ENCODE measurements at places on chromosomes 6 and 20. TPM values are rescaled to one million over a fixed set of nuclear protein-coding genes. Genes with fewer than 3 reads are reported as not detected.

NRSN1 gene
- total RNA-seq = not detected

- no peak for DNase-seq
These were observed 79.8 kb downstream of the PRDM1 start for GRCh38 chr6:106165885-106166485.

- DNase-seq = no peak
These were observed 128.1 kb downstream of the OPRM1 start for GRCh38 chr6:154167126-154167525.

DNA sequence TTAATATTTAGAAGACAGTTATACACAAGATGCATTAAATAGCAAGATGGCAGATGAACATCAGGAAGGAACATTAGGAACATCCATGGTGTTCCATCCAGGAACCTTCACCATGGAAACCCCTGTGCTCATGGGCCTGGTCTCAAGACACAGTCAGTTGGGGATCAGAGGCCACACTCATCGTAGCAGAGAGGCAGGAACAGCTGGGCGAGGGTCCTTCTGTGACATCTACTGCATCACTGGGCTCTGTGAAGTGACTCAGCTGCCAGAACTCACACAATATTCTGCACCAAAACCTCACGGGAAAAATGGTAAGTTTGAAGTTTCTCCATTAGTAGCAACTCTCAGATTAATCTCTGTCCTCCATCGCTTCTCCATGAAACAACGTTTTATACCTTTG, 356.6 kb downstream of the PREX1 start:
- DNase-seq = no peak

DNA sequence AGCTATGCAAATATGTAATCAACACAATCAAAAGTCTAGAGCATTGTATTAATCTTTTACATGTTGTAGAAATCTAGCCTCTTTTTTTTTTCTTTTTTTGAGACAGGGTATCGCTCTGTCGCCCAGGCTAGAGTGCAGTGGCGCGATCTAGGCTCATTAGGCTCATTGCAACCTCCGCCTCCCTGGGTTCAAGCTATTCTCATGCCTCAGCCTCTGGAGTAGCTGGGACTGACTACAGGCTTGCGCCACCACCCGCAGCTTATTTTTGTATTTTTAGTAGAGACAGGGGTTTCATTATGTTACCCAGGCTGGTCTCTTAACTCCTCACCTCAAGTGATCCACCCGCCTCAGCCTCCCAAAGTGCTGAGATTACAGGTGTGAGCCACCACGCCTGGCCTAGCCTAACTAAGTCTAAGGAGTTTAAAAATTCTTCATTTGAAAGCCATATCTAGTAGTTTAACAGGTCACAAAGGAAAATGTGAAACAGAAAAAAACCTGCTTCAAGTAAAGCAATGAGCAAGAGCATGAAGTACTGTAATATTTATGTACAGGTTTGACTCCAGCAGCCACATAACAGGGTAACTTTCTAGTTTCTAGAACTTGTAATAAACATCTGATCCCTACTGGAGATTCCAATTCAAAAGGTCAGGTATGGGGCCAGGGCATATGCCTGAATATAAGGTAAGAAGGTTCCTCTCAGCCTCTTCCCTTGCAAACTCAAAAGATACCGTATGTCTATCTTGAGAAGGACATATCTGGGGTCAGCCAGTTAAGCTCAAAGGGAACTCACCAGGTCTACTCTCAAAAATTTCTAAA, 4.4 kb downstream of the CPNE1 start:
- DNase-seq = no peak

- DNase-seq = no peak
These were observed 80.5 kb upstream of the QKI start for GRCh38 chr6:163333701-163334663.

DNA sequence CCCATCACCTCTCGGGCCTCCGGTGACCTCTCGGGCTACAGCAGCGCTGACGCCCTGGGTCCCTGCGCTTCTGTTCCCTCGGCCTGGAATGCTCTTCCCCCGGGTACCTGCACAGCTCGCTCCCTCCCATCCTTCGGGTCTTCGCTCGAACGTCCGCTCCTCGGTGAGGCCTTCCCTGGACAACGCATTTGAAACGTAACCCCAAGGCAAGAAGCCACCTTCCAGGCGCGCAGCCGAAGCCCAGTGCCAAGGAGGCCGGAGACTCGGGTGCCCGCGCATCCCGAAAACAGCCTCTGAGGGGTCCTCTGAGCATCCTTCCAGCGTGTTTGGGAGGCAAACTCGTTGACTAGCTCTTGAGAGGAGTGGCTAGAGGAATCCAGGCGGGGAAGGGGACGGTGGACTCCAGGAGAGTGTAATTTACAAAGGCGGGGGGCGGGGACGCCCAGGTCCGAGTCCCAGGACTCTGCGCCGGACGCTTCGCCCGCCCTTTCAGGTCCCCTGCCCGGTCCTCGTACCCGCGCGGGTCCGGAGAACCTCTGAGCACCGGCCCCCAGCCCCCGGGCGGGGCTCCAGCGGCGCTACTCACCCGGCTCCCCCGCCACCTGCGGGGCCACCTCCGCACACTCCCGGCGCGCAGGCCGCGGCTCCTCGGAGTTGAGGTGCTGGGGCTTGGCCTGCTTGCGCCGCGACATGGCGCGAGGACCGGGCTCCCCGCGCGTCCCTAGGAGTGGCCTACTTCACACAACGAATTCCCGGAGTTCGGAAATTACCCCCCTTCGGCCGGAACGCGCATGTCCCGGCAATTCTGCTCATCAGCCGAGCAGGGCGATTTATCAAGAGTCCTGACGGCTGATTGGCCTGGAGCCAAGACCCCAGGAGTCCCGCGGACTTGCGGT, 86.8 kb downstream of the ZFP64 start:
- peak; percentile 43 for DNase-seq

DNA sequence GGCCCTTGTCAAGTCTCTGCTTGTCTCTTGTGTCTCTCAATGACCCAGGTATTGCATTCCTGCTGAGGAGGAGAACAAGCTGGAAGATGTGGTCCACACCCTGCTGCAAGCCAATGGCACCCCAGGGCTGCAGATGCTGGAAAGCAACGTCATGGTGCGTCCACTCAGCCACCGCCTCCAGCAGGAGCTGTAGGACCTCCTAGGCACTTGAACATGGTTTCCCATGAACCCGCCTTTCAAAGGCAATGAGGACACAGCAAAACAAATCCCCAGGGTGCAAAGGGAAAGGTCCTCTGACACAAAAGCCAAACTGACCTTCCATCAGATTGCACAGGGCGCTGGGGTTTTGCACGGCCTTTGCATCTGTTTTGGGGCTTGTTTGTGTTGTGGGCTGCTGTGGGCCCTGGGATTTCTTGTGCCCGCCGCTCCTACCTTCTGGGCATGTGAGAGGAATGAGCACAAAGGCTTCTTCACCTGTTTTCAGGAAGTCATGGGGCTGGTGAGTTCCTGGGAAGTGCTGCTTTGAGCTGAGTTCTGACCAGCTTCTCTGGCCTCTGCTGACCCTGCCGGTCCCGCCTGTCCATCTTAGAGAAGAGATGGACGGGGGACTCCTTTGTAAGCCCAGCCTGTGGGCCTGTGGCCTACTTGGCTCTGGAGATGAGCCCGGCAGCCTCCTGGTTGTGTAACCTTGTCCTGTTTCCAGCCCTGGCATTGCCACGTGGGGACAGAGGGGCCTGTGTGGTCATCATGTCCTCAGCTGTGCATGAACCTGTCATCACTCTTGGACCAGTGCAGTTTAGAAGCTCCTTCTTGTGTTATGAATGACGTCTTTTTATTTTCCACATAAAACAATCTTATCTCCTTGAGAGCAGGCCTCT, 151.3 kb downstream of the DTNBP1 start:
- DNase-seq = no peak

DNA sequence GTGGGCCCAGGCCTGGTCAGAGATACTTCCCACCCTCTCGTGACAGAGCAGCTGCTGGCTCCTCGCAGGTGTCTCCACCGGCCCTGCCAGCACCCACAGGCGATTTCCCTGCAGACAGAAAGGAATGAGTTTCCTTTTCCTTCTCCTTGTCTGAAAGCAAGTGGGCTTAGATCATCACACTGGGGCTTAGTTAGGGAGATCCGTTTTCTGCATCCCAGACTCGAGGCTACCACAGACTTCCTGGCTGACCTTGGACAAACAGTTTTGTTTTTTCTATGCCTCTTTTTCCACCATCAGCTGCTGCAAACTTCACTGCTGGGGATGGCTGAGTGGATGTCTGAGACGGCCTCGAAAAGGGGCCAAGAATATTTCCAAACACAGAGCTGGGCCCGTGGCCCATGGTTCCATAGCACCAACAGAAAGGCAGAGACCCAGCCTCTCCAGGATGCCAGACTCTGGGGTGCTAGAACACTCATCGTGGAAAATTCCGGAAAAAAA, 86.5 kb downstream of the BANF2 start:
- no peak for DNase-seq

DNA sequence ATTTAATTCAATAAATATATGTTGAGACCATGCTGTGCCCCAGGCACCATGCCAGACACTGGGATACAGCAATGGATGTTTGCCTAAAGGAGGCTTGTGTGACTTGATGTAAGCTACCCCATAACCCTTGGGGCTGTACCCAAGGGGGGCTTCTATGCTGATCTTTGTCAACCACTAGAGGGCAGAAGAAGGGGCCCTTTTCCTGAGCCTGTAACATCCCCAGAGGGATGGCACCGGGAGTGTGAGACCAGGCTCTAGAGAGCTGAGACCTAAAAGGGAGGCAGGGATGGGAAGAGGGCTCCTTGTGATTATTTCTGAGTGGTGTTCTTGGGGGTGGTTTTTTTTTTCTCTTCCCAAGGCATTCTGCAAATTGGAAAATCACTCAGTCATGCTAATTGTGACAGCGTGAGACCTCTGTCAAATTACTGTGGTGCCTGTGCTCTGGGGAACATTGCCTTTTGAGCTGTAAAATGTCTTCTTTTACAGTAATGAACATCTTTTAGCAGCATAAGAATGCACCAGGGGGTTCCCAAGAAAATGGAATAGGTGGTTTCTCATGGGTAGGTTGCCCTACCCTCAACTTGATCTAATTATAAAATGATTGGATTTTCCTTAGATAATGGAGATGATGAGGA, 138.7 kb upstream of the SLC24A3 start:
- no peak for DNase-seq

METTL24 gene
- 1.4 TPM for total RNA-seq

DNA sequence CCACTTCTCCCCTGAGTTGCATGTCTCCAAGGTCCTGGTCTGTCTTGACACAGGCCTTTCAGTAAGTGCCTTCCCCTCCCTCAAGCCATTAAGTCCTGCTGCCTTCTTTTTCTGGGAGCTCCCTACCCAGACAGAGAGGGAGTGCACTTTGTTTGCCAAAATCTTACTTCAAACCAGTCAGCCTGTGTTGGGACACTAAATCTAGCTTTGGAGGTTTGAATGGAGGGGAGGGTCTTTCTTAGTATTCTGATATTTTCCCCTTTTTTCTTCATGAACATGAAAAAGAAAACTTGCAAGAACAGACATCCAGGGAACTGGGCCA, 170.7 kb upstream of the PMEPA1 start:
- no peak for DNase-seq

DNA sequence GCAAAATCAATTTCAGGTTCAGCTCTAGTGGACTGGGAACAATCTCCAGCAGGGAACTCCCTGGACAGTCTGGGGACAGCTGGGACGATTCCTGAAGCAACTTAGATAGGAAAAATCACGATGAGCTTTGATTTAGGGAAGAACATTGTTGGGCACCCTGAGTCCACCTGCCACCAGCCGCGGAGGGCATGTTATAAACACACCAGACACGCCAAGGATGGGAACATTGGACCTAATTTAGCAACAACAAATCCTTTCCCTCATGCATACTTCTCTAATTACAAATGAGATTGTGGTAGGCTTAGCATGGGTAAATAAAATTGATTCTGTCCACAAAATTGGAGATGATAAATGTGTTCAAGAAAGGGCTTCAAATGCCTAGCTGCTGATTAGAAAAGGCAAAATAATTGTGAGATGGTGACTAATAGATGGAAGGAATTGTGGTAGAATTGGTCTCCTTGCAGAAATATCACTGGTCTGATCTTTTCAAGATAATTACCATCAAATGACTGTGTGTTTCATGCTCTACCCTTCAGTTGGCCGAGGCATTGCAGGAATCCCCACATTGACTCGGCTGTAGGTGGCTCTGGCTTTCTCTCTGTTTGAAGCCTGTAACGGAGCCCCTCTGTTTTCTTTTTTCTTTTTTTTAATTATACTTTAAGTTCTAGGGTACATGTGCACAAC, 6.1 kb upstream of the NANP start:
- DNase-seq = no peak

GRCh38 chr6:37695857-37696219, 1.8 kb downstream of the MDGA1 start:
- no peak for DNase-seq

- DNase-seq = no peak
These were observed 209.3 kb upstream of the PDE10A start for GRCh38 chr6:165872311-165872710.

DNA sequence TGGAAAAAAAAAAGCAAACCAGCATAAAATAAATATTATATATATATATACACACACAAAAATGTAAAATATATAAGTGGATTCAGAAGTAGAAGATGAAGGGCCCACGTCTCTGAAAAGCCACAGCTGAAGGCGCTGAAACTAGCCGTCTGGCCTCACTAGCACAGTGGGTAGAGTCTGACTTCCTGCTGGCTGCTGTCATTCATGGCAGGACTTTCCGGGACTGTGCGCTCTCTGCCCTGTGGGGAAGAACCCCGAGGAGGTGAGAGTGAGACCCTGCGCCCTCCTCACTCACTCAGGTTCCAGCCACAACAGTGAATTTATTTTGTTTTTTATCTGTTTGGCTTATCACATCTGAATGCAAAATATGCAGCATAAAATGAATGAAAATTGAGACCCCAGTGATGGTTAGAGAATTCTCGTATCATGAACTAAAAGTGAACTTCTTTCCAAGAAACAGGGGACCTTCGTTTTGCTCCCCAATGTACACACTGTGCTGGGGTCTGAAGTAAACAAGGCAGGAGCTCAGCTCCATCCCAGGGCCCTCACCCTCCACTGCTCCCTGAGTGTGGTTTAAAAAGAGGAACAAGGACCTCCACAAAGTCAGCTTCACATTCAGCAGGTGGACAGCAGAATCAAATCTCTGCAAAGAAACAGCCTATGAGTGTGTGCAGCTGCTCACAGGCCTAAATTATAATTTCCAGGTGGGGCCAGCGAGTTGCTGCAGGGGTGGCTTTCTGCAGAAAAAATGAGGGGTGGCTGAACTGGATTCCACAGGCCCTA, 1.3 kb upstream of the RAMACL start:
- no peak for DNase-seq
